Hematopoietic multipotent progenitor cell treated with erythropoietin and hydrocortisone succinate and interleukin-3 and kit ligand, for 15 days (in vitro differentiated cells): ENCODE measurements at places on chromosomes 5 and 9.

DNA sequence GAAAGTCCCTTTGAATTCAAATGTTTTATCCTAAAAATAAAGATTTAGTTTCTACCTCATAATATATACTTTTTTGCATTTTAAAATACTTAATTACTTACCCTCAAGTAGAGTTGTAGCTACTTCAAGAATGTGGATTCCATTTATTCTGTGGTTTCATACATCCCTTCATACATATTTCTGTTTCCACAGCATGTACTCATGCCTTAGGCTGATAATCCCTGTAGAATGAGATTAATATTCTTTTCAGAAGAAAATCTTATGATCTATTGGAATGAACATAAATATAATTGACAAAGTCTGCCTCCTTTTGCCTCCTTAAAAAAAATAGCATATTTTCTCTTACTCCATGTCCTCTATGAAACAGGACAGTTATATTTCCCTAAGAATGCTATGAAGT is 465.7 kb downstream of the DTWD2 start:
- no peak for DNase-seq

- DNase-seq, result no peak
These were observed 236.9 kb downstream of the NSG2 start for GRCh38 chr5:174282391-174282790.

DNA sequence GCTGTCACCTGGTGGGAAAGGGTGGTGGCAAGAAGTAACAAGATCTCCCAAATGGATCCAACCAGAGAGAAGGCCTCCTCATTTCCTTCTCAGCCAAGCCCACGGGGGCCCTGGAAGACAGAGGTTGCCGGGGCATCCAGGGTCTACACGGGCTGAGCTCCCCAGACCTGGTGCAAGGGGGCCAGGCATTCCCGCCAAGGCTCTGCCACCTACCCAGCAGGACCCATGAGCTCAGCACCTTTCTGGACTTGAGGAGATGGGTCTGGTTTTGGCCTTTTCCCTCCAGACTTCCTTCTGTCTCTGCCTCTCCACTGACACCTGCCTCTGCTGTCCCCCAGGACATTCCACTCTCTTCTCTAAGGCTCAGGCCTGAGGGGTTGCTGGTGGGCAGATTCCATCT is 42.4 kb upstream of the KCNMB1 start:
- no peak for DNase-seq

GRCh38 chr5:136094189-136094912 is 38.3 kb upstream of the SMAD5 start:
- DNase-seq, result no peak

DNA sequence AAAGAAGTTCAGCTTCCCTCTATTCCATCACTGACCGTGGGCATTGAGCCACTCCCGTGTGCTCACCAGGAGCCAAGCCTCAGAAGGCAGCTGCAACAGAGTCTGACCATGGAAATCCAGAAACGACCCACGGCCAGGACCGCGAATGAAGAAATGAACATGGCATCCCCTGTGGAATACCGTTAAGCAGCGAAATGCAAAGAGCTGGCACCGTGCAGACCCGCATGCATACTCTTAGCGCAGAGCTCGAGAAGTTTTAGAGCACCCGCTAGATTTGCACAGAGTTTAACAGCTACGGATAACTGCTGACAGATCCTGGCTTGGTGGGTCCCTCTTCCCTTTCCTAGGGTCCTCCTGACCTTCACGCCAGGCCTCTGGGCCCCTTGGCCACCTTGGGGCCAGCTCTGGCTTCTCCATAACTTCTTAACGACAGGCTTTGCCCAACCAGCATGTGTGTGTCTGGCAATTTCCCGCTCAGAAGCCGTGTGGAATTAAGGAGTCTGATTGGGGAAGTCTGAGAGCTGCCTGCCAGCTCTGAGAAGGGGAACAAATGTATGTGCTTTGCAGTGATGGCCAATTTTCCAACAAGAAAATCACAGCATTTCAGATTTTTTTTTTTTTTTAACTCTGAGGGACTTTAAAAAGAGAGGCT is 75.3 kb upstream of the COL5A1 start:
- no peak for DNase-seq

- DNase-seq, result no peak
These were observed 351.0 kb downstream of the PRELID2 start for GRCh38 chr5:145484158-145484557.

- peak; percentile 35 for DNase-seq
These were observed 640 bp downstream of the SURF4 start for GRCh38 chr9:133375116-133375723.

DNA sequence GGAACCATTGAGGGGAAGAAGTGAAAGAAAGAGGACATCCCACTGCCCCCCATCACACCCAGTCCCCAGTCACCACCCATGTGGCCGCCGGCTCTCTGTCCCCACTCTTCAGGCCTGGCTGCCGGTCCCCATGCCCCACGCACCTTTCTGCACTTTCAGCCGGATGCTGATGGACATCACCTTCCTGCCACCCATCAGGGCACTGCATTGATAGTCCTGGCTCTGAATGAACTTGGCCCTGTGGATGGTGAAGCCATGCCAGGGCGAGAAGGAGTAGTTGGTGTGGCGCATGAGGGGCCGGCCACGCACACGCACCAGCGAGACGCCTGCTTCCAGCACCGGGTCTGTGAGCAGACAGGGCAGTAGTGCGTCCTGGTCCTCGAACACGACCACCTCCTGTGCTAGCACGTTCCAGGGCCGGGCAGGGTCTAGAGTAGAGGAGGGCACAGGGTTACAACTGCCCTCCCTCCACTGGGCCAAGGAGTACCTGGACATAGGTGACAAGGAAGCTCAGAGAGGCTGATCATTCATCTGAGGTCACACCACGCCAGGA is 6.4 kb downstream of the CSF1R start:
- DNase-seq, result no peak

GRCh38 chr5:22258139-22258538 is 595.0 kb downstream of the CDH12 start:
- DNase-seq, result no peak

DNA sequence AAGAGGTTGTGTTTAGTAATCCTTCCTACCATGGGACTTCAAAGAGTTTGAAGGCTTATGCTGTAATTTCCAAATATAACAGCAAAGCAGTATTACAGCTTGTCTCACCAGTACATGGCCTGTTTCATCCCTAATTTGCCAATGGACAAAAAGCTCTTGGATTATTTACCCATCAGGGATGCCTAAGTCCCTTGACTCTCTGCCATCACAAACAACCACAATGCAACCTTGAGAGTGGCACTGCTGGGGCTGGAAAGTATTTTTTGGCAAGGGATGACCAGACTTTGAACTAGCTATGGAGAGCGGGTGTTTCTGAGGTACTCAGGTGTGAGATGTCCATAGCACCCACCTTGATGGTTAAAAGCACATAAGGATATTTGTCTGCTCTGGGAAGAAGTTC is 9.1 kb downstream of the MAMDC2 start:
- DNase-seq, result no peak

GRCh38 chr9:76629205-76629990 is 134.8 kb upstream of the PCA3 start:
- no peak for DNase-seq

DNA sequence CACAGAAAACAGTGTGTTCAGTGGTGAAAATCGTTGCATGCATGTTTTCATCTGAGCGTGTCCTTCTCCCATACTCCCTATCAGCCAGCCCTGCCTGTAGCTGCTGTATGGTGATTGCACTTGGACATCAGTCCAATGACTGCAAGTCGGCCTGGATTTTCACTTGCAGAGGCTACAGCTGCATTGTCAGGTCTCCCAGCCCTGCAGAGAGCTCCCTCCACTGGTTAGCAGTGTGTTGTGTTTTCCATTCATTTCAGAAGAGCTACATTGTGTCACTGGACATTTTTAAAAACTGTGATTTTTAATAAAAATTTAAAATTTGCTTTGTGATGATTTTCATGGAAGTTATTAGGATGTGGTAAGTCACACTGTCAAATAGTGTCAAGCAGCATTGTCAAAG is 96.6 kb downstream of the SYK start:
- DNase-seq, result no peak

- no peak for DNase-seq
These were observed 52.9 kb downstream of the RASGEF1C start for GRCh38 chr5:180156141-180156540.

DNA sequence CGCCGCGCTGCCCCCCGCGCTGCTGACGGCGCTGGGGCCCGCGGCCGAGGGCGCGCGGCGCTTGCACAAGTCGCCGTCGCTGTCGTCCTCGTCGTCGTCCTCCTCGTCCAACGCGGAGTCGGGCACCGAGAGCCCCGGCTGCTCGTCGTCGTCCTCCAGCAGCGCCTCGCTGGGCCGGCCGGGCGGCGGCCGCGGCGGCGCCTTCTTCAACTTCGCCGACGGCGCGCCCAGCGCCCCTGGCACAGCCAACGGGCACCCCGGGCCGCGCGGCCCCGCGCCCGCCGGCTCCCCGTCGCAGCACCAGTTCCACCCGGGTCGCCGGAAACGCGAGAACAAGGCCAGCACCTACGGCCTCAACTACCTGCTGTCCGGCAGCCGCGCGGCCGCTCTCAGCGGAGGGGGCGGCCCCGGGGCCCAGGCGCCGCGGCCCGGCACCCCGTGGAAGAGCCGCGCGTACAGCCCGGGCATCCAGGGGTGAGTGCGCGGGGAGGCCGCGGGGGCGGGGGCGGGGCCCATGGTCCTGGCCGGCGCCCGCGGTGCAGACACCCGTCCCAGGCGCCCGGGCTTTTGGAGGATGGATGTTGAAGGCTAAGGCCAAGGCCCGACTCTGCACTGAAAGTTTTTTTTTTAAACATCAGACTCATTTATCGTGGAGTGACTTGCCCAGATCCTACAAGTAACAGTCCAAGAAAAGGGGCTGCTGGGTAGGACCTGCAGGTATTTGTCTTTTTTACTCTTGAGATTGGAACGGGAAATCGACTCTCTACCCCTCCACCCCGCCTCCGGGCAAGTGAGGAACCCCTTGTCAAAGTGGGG is 1.2 kb downstream of the TENT4A start:
- peak; percentile 17 for DNase-seq

DNA sequence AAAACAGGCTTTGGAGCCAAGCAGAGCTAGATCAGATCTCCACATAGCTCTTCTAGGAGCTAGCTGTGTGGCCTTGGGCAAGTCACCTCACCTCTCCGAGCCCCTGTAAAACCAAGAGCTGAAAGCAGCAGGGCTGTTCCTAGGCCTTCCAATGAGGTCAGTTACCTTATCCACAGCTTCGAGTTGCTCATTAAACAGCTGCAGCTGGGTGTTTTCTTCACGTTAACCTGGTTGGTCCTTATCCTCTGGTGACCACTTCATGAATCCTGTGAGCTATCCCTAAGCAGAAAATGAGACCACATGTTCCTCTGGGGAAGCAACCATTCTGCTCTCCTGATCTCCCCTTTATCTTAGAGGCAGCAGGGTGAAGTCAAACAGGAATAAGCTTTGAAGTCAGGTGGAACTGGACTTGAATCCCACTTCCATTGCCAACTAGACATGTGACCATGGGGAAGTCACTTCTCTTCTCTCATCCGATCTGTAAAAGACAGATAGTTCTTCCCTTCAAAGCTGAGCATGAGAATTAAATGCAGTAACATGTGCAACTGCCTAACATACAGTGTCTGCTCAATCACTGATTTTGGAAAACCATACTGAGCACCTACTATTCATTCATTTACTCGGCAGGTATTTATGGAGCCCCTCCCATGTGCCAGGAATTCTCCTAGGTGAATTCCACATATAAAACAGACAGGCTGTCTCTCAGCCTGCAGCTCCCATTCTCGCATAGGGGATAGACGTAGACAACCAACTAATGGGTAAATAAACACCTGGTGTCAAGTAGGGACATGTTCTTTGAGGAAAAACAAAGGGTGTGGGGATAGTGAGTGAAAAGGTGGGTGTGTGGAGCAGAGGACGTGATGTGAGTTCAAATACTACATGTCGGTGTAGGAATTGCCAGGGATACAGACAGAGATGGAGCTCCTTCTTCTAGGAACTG is 111.7 kb upstream of the BOD1 start:
- no peak for DNase-seq

DNA sequence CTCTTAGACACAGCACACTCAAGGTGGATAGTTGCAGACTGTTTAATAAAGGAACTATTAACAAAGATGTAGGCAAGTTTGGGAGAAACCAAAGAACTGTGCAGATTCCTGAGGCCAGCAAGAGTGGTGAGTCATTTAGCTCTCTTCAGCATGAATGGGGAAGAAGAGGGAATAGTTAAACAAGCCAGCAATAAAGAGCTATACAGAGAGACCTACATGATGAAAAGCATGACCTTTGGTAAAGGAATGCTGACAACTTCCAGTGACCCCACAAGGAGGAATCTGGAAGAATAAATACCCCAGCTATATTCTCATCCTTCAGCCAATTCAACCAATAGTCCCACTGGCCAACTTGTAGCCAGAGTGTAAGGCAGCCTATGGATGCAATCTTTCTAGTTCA is 706.0 kb upstream of the GRAMD2B start:
- DNase-seq, result no peak

GRCh38 chr9:89467278-89467625 is 30.7 kb downstream of the SEMA4D start:
- no peak for DNase-seq

DNA sequence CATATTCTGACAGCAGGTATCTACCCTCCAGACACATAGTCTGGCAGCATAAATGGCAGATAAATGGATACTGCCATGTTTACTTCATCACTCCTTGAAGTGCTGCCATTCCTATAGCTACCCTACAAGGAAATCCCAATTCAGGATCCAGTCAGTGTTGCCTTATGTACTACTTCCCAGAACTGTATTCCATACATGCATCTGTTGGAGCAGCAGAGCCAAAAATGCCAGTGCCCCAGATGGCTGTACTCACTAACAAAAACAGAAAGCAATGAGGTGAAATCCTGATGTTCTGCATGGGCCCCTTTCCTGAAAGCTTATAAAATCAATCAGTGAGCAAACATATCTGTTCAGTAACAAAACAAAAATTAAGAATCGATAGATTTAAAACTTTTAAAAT is 490.0 kb upstream of the COX7C start:
- no peak for DNase-seq

GRCh38 chr5:125409861-125410536 is 663.6 kb upstream of the ZNF608 start:
- no peak for DNase-seq

- no peak for DNase-seq
These were observed 125.3 kb downstream of the ST8SIA4 start for GRCh38 chr5:100777680-100778300.

DNA sequence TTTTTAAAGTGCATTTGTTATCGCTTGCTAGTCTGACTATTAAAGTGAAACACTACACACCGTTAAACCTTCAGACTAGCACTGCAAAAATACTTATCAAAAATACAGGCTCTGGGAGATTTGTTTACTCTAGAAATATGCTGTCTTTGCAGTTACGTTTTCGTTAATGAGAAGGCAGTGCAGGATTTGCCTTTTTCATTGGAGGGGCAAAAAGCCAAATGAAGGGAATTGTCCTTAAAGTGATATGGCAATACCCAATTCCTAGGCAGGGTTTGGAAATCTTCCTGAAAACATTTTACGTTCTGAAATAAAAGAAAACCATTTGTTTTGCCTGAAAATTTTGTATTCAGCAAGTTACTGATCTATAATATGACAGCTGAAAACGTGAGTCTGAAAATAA is 1800.2 kb downstream of the MAT2B start:
- no peak for DNase-seq

GRCh38 chr5:133680830-133681565 is 68.7 kb upstream of the FSTL4 start:
- DNase-seq, result no peak

- DNase-seq, result no peak
These were observed 122.7 kb downstream of the ST8SIA4 start for GRCh38 chr5:100780376-100780870.
